ENCODE measurements at places on chromosomes 6 and 20.

DNA sequence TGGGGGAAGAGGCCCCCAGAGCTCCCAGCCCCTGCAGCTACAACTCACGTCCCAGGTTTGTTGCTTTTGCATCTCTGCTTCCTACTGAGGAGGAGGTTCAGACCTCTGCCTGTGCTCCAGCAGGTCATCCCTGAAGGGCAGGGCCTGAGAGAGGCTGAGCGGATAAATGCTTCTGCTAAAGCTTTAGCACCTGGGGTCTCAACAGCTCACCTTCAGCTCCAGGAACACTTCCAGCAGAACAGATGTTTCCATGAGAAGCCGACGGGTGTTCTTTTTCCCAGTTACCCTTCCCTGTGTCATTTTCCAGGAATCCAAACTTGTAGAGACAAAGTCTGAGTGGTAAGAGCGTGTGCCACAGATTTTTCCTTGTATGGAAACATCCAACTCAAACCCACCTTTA, 208.8 kb downstream of the TBC1D7 start:
- DNase-seq: no peak

GRCh38 chr20:61422636-61423425, 170.8 kb downstream of the CDH4 start:
- DNase-seq: no peak

DNA sequence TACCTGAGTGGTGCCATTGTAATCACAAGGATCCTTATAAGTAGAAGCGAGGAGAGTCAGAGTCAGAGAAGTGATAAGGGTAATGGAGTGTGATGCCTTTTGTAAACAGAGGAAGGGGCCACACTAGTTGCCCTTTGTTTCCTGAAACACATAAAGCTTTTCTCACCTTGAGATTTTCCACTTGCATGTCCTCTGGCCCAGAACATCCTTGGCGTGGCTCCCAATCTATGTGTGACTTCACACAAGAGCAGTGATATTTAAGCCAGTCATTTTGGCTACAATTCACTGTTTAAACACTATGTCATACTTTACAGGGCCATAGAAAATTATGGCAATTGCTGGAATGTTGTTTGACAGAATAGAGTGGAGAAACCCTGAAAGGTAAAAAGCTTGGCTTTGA, 121.2 kb upstream of the BTN3A2 start:
- no peak for DNase-seq

GRCh38 chr6:72740135-72740534, 118.3 kb downstream of the KCNQ5 start:
- DNase-seq: no peak

GRCh38 chr6:129908858-129909257, 47.7 kb upstream of the TMEM244 start:
- DNase-seq: no peak

- no peak for DNase-seq
Observed at GRCh38 chr6:96505363-96505762, 16.2 kb upstream of the UFL1 start.

- DNase-seq: no peak
Observed at GRCh38 chr20:48461091-48461734, 366.6 kb downstream of the PREX1 start.

DNA sequence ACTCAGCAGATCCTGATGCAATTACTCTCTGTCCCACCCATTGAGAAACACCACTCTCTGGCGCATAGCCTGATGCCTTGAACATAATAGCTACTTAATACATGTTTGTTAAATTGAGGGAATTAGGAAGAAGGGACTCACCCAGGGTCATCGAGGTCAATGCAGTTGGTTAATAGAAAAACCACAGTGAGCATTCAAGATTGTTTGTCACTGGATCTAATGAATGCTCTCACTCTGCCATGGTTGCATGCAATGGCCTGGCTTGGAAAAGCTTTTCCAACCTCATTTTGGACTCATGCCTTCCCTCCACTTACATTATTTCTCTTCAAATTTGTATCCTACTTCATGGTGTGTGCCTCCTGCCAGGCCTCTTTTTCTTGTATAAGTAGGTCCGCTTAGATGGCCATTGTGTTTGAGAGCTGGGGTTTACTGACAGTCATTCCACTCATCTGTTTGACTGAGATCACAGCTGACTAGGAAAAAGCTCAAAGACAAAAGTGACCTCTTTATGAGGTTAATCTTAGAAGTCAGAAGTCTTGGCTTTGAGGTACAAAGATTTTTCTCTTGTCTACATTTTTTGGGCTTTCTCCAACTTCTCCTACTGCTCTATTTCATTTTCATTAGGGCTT, 154.8 kb upstream of the RAB32 start:
- DNase-seq: no peak

GRCh38 chr6:157283900-157284737, 39.2 kb downstream of the TMEM242 start:
- DNase-seq: no peak

DNA sequence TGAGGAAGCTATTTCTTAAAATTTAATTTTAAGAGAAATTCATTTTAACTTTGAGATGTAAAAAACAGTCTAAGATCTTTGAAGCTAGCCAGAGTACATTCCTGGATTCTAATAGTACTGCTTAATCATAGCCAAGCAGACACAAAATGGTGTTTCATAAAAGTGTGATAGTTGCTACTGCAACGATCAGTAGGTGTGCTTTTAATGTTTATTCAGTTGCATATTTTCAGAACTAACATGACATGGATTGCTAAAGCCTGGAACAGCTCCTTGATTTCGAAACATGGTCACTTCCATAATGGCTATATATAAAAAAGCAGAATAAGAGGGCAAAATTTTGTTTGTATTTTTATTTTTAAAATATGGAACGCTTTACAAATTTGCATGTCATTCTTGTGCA, 35.5 kb downstream of the SESN1 start:
- no peak for DNase-seq

DNA sequence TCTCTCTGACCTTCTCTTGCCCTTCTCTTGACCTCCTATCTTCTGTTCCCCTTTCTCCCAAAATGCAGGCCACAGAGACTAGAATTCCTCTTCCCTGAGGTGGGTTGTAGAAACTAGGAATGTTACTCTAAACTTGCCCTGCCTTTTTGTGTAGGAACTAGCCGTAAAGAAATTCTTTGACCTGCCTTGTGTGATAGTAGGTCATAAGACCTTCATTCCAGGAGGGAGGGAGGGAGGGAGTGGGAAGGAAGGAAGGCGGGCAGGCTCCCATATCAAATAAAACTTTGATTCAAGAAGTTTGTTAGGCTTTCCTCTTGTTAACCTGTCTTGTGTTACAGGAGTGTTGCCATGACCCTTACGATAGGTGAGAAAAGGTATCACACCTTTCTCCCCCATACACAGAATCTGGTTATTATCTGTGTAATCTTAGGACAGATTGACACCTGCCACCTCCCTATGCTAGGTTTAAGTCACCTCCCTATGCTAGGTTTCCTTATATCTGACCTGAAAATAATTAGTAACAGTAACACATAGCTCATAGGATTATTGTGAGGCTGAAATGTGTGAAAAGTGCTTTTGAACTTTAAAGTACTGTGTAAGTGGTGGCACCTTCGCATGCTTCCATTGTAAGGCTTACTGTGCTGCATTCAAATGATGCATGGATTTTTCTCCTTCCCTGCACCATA, 32.6 kb upstream of the FUCA2 start:
- no peak for DNase-seq

DNA sequence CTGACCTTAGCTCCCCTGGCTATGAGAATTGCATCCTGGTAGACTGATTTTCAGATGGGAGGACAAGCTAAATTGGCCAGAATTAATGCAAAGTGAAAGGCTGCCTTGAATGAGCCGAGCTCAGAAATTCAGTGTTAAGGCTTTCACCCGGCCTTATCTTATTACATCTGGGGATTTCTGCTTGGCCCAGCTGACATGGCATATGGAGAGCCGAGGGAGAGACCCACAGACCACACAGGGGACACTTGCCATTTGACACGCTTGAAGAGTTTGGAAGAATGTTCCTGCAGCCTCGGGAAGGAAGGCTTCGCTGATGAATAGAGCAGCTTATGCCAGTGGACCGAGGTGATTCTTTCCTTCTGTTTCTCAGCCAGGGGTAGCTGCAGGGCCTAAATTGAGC, 9.0 kb downstream of the MOCS3 start:
- no peak for DNase-seq

DNA sequence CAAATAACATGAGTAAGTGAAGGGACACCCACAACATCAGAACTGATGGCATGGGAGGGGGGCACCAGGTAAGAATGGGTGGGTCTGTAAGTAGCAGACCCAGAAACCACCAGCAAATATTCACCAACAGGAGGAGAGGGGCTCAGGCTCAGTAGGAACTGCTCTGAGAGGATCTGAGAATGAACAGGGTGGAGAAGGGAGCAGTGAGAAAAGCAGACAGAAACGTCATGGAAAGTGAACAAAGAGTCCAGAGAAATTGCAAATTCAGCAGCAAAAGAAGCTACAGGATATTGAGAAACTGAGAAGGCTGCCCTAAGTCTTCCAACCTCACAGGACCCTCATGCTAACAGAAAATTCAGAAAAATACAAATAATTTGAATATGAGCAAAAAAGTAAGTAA, 121.3 kb downstream of the KIF16B start:
- no peak for DNase-seq

GRCh38 chr20:35004051-35004725, 48.5 kb downstream of the MYH7B start:
- DNase-seq: no peak

DNA sequence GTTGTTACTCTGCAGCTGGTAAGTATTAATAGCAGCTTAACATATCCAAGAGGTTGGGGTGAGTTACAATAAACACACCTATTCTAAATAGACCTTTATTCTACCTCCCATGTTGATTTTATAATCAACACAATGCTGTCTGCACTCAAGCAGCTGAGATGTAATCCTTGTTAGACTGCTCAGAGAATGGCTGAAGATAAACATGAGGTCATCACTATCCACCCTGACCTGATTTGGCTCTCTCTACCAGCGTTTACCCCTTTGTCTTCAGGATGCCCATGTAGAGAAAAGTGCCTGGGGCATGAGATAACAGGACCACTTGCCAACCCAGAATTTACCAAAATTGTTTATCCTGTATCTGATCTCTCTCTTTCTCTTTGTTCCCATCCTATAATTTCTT, 220.7 kb upstream of the DEFB112 start:
- DNase-seq: no peak

DNA sequence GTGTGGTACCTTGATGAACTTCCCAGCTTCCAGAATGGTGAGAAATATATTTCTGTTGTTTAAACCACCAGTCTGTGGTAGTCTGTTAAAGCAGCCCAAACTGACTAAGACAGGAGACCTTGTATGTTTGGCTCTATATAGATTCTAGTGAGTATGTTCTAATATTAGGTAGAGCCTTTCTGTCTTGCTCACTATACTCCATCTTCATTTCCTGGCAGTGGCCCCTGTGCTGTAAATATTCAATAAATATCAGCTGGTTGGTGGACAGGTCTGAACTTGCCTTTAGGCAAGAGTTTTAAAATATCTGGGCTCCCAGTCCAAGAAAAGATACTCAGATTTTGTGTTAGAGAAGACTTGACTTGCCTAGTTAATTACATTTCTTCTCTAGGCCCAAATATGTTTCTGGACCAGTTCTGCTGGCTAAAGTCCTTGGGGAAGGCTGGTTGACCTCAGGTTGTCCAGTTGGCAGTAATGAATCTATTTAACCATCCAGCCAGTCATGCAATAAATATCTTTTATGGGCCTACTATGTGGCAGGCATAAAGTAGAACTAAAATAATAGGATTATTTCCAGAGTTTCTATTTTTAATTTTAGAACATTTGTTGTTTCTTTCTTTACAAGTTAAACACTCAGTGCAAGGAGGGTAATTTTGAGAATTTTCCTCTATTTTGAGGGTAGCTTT, 22.3 kb downstream of the PPP1R14C start:
- no peak for DNase-seq

DNA sequence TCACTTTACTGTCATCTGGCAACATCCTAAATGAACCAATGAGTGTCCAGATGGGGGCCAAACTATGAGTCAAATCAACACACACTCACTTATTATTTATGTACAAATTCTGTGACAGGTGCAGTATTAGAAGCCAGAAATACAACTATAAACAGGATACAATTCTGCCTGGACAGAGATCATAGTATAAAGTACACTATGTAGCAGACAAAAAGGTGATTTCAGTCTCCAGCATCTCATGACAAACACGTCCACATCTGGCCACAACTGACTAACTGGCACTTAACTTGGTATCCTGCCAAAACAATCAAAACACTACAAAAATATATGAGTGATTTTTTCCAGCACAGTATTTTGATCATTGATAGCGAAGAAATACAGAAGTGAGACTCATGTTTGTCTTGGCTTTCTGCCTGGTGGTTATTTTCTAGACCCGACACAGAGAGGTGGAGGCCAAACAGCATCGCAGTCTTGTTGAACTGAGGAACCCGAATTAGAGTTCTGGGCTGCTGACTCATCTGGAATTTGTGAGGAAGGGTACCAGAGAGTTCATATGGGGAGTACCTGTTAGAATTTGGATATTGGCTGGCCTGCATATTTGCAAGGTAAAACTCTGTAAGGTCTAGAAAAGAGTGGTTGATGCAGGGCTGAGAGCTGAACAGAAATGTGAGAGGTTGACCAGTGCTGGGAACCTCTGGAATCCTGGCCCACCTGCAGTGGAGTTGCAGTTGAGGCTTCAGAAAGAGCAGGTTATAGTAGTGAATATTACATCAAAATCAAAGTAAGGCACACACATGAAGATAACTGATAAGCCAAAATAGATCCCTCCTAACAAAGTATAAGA, 475.2 kb downstream of the PTPRT start:
- no peak for DNase-seq

GRCh38 chr6:37614491-37614890, 83.2 kb downstream of the MDGA1 start:
- no peak for DNase-seq

DNA sequence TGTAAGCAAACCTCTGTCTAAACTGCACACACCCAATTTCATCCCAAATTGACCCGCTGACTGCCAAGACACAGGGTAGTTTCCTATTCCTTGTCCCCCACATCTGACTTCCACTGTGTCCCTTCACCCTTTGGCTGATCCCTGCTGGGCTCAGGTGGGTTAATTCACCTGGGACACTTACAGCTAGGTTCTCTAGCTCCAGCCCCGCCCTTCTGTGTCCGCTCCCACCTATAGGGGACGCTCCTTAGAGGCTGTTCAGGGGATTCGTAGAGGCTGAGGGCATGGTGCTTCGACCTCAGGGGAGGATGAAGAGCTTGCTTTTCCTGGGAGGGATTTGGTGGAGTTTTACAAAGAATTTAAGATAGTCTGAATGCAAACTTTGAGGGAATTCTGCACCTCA, 4.0 kb upstream of the CD93 start:
- DNase-seq: no peak

GRCh38 chr6:29491574-29491973, 3.8 kb upstream of the MAS1L start:
- DNase-seq: no peak

DNA sequence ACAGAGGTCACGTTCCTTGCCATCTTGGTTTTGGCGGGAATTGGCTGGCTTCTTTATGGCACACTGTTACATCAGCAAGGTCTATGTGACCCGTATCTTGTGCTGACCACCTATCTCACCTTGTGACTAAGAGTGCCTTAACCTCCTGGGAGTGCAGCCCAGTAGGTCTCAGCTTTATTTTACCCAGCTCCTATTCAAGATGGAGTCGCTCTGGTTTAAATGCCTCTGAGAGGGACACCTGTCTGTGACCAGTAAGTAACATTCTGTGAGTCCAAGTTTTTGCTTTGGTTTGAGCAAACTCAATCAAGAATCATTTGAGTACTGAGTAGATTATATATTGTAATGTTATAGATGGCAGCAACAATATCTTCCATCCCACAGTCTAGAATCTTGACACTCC, 85.0 kb downstream of the BMP2 start:
- DNase-seq: no peak

GRCh38 chr6:18515767-18516166, 128.6 kb downstream of the RNF144B start:
- DNase-seq: no peak
